ENCODE measurements at places on chromosomes 12 and 14.

GRCh38 chr12:101697930-101698799, 725 bp downstream of the CHPT1 start:
- DNase-seq: no peak

DNA sequence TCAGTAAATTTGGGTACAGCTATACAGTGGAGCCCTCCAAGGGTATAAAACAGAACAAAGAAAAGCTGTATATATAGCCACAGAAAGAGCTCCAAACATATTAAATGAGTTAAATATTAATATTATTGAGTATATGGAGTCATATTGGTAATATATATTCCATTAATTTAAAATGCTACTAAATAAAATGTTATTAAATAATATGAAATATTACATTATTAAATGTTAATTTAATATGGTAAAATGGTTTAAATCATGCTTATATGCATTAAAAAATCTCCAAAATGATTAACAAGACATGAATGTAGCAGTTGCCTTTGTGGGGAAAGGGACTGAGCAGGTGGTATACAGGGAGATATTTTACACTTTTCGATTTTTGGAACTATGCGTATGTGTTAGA, 164.0 kb downstream of the PELI2 start:
- DNase-seq: no peak

DNA sequence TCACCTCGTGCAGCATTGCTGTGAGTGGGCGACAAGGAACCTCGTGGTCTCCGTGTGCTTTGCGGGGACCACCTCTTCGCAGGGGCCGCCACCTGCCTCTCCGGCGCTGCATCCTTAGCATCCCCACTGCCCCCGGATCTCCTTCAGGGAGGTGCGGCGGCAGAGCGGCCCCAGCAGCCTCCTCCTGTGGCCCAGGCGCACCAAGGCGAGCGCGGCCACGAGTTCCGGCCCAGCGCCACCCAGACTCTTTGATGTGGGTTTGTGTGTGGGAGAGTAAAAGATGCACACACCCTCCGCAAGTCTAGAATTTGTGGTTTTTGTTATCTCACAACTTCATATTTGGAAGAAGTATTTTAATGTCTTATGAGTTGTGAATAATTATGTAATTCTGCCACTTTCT, 118.8 kb upstream of the DIO3 start:
- DNase-seq: peak; percentile 13

DNA sequence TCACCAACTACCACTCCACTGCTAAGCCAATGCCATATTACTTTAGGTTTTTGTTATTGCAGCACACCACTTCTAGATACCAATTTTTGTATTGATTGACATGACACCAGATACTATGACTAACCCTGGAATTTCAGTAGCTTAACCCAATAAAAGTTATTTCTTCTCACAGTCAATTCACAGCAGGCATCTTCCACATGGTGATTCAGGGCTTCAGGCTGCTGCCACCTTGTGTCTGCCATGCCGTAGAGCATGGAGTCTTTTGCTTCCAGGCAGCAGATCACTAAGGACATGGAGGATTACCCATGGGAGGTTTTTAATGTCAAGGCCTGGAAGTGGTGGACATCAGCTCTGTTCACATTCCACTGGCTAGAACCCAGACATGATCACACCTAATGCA, 56.4 kb upstream of the LTA4H start:
- DNase-seq: no peak

GRCh38 chr12:32089586-32089985, 17.1 kb upstream of the BICD1 start:
- no peak for DNase-seq

DNA sequence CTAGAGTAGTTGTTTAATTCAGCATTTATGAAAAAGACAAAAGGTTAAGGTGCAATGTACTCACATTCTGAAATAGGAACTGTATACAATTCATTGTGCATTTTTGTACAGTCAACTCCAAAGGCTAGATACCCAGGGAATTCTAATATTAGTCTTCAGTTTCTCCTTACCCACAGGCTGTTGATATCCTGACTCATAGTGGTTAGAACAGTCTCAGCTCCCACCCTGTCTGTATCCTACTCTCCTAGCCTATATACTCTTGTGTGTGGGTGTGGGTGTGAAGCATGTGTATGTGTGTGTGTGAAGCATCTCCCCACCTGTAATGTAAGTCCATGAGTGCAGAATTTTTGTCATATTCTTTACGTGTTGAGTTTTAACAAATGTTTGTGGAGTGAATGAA, 229.5 kb downstream of the NAV3 start:
- DNase-seq: no peak

GRCh38 chr12:125208942-125209341, 143.7 kb downstream of the AACS start:
- no peak for DNase-seq
